ENCODE measurements at places on chromosomes 11 and 22.

- DNase-seq, result no peak
Observed at GRCh38 chr11:44658506-44658850, 68.3 kb upstream of the TSPAN18 start.

- DNase-seq, result no peak
Observed at GRCh38 chr11:26507229-26507628, 64.8 kb downstream of the MUC15 start.

GRCh38 chr11:77654770-77655434 is 17.3 kb upstream of the CLNS1A start:
- DNase-seq, result no peak

- peak; percentile 2 for DNase-seq
Observed at GRCh38 chr11:19259487-19260345, 19.0 kb upstream of the E2F8 start.

GRCh38 chr11:1699771-1700170 is 2.8 kb downstream of the KRTAP5-6 start:
- DNase-seq, result no peak

- DNase-seq, result no peak
Observed at GRCh38 chr11:112884012-112884767, 77.0 kb upstream of the NCAM1 start.

DNA sequence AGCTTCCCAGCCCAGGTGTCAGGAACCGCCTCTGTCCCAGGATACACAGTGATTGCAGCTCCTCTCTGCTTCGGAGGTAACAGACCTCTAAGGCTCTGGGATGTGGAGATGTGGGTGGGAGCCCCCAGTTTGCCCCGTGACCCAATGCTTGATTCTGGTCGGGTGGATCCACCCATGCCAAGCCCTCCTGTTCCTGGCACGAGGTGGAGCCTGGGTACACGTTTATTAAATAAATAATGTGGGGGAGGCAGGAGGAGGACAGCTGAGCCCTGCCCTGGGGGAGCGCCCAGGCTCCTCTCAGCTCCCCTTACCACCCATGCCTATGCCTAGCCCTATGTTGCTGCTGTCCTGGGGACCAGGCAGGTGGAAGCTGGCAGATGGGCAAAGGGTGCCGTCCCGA is 16.0 kb downstream of the ARHGEF17 start:
- no peak for DNase-seq

- DNase-seq, result no peak
Observed at GRCh38 chr11:71324788-71325417, 72.5 kb upstream of the SHANK2 start.

Data from GOT3 (cell line).